Hematopoietic multipotent progenitor cell treated with erythropoietin and hydrocortisone succinate and interleukin-3 and kit ligand, for 6 days (in vitro differentiated cells): ENCODE measurements at places on chromosomes 3 and 15.

DNA sequence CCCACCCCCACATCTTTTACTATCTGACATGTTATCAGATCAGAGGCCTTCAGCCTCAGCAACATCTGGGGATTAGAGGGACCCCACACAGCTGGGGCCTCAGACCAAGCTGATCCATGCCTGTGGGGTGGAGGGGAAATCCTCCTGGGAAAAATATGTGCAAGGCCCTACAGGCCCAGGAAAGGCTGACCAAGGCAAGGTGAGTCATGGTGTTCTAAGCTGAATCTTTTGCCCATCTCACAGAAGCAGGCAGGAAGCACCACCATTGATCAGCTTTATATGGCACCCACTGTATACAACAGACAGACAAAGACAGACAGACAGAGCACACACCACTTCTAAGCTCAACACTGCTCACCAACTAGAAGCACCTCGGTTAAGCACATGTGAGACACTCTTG, 12.4 kb upstream of the PARP6 start:
- no peak for DNase-seq

GRCh38 chr15:69958496-69959084, 139.1 kb downstream of the TLE3 start:
- no peak for DNase-seq

DNA sequence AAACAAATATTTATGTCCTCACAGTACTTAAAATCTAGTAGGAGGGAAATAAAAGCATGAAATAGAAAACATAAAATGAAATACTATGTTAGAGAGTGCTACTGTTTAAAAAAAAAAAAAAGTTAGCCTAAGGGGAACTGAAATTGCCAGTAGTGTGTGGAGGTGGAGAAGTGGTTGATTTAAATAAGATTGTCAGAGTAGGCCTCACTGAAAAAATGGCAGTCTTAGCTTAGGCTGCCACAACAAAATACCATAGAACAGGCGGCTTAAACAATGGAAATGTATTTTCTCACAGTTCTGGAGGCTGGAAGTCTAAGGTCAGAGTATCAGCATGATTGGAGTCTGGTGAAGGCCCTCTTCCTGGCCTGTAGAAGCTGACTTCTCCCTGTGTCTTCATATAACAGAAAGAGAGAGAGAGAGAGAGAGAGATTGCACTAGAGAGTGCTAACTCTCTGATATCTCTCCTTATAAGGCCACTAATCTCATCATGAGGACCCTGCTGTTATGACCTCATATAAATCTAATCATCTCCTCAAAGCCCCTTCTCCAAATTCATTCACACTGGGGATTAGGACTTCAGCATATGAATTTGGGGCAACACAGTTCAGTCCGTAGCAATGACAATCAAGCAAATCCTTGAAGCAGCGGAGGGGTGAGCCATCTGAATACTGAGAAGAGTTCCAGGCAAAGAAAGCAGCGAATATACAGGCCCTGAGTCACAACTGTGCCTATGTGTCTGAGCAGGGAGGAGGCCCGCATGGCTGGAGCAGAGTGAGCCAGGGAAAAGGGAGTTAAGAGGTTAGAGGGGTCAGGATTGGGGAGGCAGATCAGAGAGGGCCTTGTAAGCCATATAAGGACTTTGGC, 23.6 kb upstream of the LRRC34 start:
- no peak for DNase-seq

- DNase-seq, result no peak
These were observed 45.9 kb downstream of the DAPK2 start for GRCh38 chr15:64000183-64000951.

- no peak for DNase-seq
These were observed 187.9 kb downstream of the NFKBIZ start for GRCh38 chr3:102037209-102037608.

GRCh38 chr3:68088216-68088615, 433.8 kb upstream of the SUCLG2 start:
- no peak for DNase-seq
